COR-L47 (cell line): ENCODE measurements at places on chromosomes 4 and X.

DNA sequence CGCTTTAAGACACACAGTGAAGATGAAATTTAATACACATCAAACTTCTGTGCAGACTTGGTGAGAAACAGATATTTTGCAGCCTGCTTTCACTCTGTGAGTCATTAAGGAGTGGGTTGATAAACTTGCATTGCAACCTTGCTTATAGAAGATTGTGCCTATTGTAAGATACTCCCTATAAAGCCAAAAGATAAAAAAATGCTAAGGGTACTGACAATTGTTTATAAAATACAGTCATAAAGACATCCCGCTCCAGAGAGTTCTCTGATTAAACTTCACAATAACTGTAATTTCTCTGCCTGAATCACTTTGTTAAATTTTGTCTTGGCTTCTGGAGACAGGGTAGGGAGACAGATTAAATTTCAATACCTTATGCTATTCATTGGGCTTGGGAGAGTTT lies 49.1 kb downstream of the GALNT7 start:
- DNase-seq: no peak

GRCh38 chr4:37246891-37247290 lies 2.3 kb downstream of the NWD2 start:
- DNase-seq: peak; percentile 14

- no peak for DNase-seq
Observed at GRCh38 chr4:4564522-4564921, 22.7 kb upstream of the STX18 start.

DNA sequence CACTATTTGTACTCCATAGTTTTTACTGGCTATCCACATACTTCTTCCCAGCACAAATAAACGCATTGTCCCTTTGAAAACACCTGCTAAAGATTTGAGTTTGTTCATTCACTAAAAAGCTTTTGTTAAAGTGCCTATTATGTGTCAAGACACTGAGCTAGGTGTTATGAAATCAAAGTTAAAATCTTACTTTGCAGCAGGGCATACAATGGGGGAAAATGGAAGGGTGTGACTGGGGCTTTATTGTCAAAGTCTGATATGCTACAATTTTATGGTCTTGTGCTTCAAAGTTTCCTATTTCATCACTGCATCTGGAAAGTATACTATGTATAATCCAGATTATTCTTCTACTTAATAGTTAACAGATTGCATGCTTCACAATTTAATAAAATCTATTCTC lies 128.4 kb downstream of the PPP3CA start:
- DNase-seq: no peak

DNA sequence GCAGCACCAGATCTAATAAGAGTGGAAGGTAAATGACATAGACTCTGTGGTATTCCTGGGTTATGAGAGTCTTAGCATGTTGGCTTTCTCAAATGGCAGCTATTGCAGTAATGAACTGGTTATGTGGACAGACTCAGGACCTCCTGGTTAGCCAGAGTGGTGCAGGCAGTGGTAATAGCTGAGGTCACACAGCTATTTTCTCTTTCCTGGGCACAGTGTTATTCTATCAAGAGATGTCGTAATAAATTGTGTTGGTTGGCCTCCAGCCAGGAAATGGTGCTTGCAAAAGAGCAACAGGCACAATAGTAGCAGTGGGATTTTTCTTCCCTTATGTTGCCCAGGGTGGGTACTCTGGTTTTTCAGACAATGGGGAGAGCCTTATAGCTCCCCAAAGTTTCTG lies 279.2 kb upstream of the FGF16 start:
- no peak for DNase-seq

DNA sequence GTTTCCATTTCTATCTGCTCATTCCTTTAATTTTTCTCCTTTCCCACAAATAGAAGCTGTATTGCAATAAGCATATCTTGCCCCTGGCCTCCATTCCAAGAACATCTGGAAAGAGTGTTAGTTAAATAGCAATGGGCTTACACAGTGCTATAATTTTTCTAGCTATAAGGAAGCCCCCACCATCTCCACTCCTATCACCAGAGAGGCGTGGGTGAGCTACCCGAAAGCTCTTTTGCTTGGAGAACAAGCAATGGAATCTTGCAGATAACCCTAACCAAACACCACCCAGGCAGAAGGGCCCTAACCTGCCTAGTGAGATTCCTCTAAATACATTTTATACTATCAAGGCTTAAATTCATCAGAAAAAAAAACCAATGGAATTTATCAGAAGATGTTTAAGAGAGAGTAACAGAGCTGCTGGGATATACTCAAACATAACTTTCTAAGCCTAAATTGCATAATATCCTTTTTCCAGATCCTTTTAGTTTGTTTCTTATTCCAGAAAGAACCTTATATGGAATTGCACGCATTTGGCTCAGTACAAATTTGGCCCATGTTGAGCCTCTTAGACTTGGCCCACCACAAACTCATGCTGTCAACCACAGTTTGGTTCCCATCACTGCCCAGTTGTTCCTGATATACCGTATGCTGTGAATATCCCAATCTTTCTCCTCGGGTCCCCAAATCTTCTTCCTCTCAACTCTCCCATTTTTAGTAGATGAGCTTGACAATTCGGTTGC lies 91.6 kb upstream of the PLAC1 start:
- DNase-seq: no peak

- DNase-seq: no peak
Observed at GRCh38 chrX:111650845-111651244, 30.1 kb upstream of the ALG13 start.

DNA sequence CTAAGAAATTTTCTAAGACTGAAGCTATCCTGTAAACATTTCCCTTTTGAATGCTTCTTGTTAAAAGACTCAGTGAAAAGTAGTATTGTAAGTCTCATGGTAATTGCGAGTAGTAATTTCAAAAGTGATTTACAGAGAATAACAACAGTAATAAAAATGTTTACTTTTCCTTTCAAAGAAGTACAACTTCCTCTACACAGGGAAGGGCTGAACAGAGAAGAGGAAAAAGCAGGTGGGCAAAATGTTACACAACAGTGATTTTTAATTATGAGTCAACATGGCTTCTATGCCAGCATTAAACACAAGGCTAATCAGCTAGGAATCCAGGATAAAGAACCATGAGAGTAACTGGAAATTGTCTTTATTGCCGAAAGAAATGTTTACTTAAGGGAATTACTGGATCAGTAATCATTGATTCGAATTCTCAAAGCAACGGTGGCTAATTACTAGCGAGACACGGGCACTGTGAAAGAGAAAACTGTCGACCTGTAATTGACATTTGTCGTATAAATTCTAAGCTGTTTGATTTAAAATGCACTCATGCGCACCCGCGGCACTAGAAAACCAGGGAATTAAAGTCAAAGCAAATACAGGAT lies 15.4 kb downstream of the UTP3 start:
- peak; percentile 68 for DNase-seq

DNA sequence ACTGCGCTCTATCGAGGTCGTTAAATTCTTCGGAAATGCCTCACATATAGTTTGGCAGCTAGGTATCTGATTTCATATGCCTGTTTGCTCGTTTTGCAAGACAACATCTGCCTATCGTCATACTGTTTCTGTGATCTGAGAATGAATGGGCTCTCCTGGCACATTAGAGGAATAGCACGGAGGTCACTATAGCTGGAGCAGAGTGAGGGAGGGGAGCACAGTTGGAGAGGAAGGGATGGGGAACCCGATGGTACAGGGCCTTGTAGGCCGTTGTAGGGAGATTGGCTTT lies 552 bp downstream of the IKBKG start:
- no peak for DNase-seq

GRCh38 chr4:119284876-119285780 lies 36.8 kb downstream of the FABP2 start:
- no peak for DNase-seq

DNA sequence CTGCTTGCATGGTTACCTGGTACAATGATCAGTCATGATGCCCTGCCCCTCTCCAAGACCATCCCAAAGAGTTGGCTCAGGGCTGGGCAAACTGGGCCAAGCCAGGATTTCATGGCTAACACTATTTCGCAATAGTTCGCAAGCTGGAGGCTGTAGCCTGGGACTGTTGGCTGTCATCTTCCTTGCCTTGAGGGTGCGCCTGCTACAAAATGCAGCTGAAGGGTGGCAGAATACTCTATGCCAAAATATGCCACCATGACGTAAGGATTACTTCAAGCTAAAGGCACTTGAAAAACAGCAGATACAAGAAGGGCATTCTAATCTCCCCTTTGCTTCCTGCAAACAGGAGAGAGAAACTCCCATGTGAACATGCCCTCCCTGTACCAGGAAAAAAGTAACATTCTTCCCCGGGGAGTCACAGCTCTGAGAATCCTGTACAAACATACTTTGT lies 21.0 kb downstream of the SAT1 start:
- DNase-seq: no peak

DNA sequence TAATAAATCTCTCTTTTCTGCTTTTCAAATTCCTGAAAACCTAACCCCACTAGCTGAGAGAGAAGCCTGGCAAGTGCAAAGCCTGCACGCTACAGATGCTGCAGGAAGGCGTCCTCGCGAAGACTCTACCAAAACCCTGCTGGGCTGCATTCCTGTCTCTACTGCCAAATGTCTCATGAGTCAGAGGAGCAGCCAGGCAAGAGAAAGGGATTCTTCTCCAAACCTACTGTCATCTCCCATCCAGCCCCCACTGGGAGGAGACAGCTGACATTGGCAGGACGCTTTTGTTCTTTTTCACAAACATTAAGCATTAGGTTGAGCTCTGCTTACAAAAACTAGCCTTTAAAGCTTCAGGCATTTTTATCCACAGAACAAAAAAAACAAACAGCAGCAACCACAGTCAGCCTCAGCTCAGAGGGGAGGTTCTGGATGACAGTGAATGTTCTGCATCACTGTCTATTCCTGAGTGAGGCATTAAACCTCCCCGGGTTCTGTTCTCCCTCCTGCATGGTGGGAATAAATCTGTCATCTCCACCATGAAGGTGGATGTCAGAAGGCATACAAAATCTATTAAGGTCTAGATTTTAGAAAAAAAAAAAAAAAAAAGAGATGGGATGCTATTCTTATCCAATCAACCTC lies 18.0 kb downstream of the CRMP1 start:
- DNase-seq: peak; percentile 64

GRCh38 chr4:170872794-170873193 lies 783.0 kb upstream of the AADAT start:
- DNase-seq: no peak

GRCh38 chr4:138595731-138596460 lies 353.7 kb upstream of the SLC7A11 start:
- DNase-seq: no peak

GRCh38 chrX:2823795-2824386 lies 4.8 kb upstream of the GYG2 start:
- no peak for DNase-seq

GRCh38 chr4:52260514-52261210 lies 209.6 kb downstream of the SPATA18 start:
- no peak for DNase-seq

DNA sequence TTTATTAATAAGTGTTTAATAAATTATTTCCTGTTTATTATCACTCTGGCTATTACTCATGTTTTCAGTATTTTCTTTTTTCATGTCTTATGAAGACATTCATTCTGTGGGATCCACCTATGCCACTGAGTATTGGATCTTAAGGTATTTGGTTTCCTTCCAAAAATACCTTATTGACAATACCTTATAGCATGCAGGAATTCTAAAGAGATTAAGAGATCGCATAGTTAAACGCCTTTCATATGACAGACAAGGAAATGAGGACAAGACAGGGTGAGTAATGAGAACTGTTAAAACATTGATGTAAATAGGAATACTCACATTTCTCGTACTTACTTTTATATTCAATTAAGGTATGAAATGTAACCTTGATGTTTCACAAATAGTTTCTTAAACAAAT lies 38.2 kb upstream of the TMPRSS11B start:
- no peak for DNase-seq

- no peak for DNase-seq
Observed at GRCh38 chr4:152500275-152500674, 35.6 kb downstream of the FBXW7 start.

DNA sequence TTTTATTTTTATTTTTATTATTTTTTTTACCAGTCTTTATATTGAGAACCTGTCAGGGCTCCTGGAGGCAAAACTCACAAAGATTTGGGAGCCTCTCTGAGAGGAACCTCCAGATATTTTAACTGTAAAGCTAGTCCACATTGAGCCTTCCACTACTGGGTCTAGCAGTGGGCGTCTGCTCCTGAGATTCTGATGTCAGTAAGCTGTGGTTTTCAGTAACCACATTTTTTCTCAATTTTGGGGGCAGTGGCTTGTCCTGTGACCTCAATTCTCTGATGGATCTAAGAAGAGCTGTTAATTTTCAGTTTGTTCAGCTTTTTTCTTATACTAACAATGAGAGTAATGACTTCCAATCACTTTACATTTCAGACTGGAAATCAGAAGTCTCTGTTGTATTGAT lies 23.6 kb upstream of the GPRASP1 start:
- no peak for DNase-seq

GRCh38 chr4:173878701-173879100 lies 348.7 kb upstream of the HAND2 start:
- DNase-seq: no peak

GRCh38 chr4:38311495-38312126 lies 351.4 kb downstream of the PTTG2 start:
- no peak for DNase-seq

GRCh38 chr4:107721436-107722100 lies 1.5 kb upstream of the PAPSS1 start:
- DNase-seq: peak; percentile 12

- no peak for DNase-seq
Observed at GRCh38 chrX:110146521-110146920, 143.6 kb downstream of the TMEM164 start.

DNA sequence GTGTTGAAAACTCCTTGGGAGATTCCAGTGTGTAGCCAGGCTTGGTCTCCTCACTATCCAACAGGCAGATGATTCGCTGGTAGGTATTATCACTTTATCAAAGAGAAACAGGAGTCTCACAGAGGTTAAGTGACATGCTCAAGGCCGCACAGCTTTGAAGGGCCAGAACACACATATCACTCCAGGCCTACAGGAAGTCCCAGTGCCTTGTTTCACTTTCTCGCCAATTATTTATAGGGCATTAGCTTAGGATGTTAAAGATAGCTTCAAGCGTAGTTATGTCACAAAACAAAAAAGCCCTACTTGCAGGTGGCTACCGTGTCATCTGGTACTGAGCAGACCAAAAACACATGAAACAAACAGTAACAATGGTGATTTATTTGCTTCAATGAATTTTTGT lies 13.2 kb downstream of the ATP8A1 start:
- no peak for DNase-seq

DNA sequence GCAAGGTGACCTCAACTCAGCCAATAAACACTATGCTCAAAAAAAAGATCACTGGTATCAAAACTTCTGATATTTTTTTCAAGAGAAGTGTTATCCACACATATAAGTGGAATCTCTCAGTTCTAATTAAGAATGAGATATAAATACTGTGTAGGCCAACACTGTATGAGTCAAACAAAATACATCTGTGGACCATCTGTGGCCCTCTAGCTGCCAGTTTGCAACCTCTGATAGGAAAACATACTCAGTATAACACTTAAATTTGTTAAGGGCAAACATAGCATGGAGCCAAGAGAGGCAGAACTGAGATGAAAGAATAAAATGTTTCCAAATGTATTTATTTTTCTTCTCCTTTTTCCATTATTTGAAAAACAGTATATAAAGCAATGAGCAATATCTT lies 377.3 kb downstream of the ARAP2 start:
- DNase-seq: no peak
